Daoy (cell line): ENCODE measurements at places on chromosomes 7 and 10. TPM values are rescaled to one million over a fixed set of nuclear protein-coding genes. Genes with fewer than 3 reads are reported as not detected.

GRCh38 chr10:57362811-57363210 lies 904.9 kb downstream of the IPMK start:
- no peak for DNase-seq

DNA sequence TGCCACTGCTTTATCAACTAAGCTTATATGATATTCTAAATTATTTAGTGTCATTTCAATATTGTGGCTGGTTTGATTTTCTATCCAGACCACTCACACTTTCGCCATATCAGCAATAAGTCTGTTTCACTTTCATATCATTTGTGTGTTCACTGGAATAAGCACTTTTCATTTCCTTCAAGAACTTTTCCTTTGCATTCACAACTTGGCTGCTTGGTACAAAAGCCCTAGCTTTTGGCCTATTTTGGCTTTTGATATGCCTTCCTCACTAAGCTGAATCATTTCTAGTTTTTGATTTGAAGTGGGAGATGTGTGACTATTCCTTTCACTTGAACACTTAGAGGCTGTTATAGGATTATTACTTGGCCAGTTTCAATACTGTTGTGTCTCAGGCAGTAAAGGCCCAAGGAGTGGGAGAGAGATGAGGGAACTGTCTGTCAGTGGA lies 120.9 kb upstream of the NAMPT start:
- DNase-seq = no peak

GRCh38 chr10:100009283-100009792 lies 409 bp downstream of the DNMBP start:
- DNase-seq = no peak

- no peak for DNase-seq
These were observed 689.6 kb downstream of the NRG3 start for GRCh38 chr10:82564353-82565196.

GRCh38 chr7:85023916-85024315 lies 162.9 kb downstream of the SEMA3D start:
- no peak for DNase-seq

- no peak for DNase-seq
These were observed 31.6 kb downstream of the ASZ1 start for GRCh38 chr7:117395743-117396142.

- peak; percentile 34 for DNase-seq
These were observed 246.1 kb downstream of the TNS3 start for GRCh38 chr7:47335557-47336471.

DNA sequence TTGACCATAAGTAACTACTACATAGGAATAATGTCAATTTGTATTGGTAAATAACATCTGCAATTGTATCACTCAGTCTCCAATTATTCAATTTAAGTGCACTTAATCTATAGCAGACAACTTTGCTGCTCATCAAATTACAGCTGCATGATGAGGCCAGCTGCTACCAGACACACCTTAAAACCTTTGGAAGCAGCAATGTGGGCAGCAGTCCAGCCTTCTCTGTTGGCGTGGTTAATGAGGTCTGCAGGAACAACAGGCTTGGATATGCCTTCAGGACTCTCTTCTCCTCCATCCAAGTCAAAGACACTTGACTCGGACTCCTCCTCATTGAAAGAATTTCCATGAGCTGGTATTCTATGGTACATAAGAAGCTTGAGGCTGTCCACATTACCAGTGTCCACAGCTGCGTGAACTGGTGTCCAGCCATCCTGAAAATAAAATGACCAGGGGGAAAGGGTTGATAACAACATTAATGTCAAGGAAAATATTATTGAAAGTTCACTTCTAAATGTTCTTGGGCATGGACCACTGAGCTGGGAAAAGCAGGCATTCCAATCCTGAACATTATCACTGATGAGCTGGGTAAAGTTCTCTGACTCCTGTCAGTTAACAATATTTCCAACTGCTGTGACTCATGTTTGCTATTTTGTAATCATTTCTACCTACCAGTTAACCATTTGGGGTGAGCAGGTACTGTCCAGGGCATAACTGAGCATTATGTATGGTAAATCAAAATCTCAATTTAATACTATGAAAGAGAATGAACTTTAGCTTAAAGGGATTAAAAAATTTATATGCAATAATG lies 95.7 kb downstream of the CTTNBP2 start:
- DNase-seq = no peak

GRCh38 chr10:28677888-28678686 lies 766 bp downstream of the BAMBI start:
- DNase-seq = peak; percentile 37

- no peak for DNase-seq
These were observed 123.9 kb downstream of the PRKAG2 start for GRCh38 chr7:151752816-151753595.

The CYP17A1 gene
- total RNA-seq = not detected in 2 replicates

The GPC2 gene
- 10.9 and 16.7 TPM in 2 replicates for total RNA-seq

The SLC39A12 gene
- not detected in 2 replicates for total RNA-seq
